ENCODE measurements at places on chromosomes 13 and 19. TPM values are rescaled to one million over a fixed set of nuclear protein-coding genes. Genes with fewer than 3 reads are reported as not detected.

The GPC5 gene
- not detected for polyA plus RNA-seq

The ZNF724 gene
- polyA plus RNA-seq = 1.3 TPM

The ZNF714 gene
- 5.1 TPM for polyA plus RNA-seq

The KASH5 gene
- not detected for polyA plus RNA-seq

The CLEC17A gene
- 0.08 TPM for polyA plus RNA-seq

The SPPL2B gene
- polyA plus RNA-seq = 59.1 TPM

The PPP1R12C gene
- polyA plus RNA-seq = 100 TPM

The PDS5B gene
- 2.5 TPM for polyA plus RNA-seq

The CRLF1 gene
- 2.8 TPM for polyA plus RNA-seq

The CEACAM1 gene
- polyA plus RNA-seq = 68.9 TPM

The MTMR6 gene
- polyA plus RNA-seq = 2.4 TPM

The IGFL3 gene
- polyA plus RNA-seq = not detected

The STX10 gene
- 76.0 TPM for polyA plus RNA-seq

The ZMYM5 gene
- polyA plus RNA-seq = 7.8 TPM

The CGB5 gene
- polyA plus RNA-seq = 0.39 TPM

The SH2D3A gene
- 48.7 TPM for polyA plus RNA-seq

The CFD gene
- polyA plus RNA-seq = 32.6 TPM

The ZNF599 gene
- 2.1 TPM for polyA plus RNA-seq

The LMTK3 gene
- 2.9 TPM for polyA plus RNA-seq

The EBPL gene
- polyA plus RNA-seq = 53.0 TPM

The LILRA6 gene
- 0.08 TPM for polyA plus RNA-seq

The CTU1 gene
- 3.3 TPM for polyA plus RNA-seq

The CALM3 gene
- polyA plus RNA-seq = 87.0 TPM

The GPR12 gene
- polyA plus RNA-seq = 0.01 TPM

The IQCN gene
- polyA plus RNA-seq = 12.2 TPM

The OR7A5 gene
- not detected for polyA plus RNA-seq

The ZNF530 gene
- polyA plus RNA-seq = 1.1 TPM

The PDCD2L gene
- 6.9 TPM for polyA plus RNA-seq

The GARIN5A gene
- polyA plus RNA-seq = 1.4 TPM

The NBEA gene
- polyA plus RNA-seq = 1.6 TPM

The PCSK4 gene
- polyA plus RNA-seq = 1.9 TPM

The ZNF229 gene
- polyA plus RNA-seq = 1.5 TPM

The ATP8A2 gene
- polyA plus RNA-seq = not detected

The PSG1 gene
- polyA plus RNA-seq = not detected

The PROZ gene
- not detected for polyA plus RNA-seq

The GRK1 gene
- not detected for polyA plus RNA-seq

The RAB20 gene
- 1.0 TPM for polyA plus RNA-seq

The CEACAM21 gene
- polyA plus RNA-seq = 0.24 TPM

The FCAR gene
- polyA plus RNA-seq = 0.10 TPM

The CCDC8 gene
- polyA plus RNA-seq = 0.28 TPM

The SCN1B gene
- polyA plus RNA-seq = 1.1 TPM

The ZGLP1 gene
- 2.0 TPM for polyA plus RNA-seq

The TJP3 gene
- 118 TPM for polyA plus RNA-seq

The PBX4 gene
- 1.4 TPM for polyA plus RNA-seq

The ACP7 gene
- 1.6 TPM for polyA plus RNA-seq

The HRC gene
- polyA plus RNA-seq = 0.39 TPM

The PRKCG gene
- 0.01 TPM for polyA plus RNA-seq

The FRY gene
- polyA plus RNA-seq = 4.3 TPM

Data from esophagus (tissue), 2 donors.